ENCODE measurements at places on chromosomes 7 and 10.

- no peak for DNase-seq
Observed at GRCh38 chr7:132319481-132319880, 256.8 kb downstream of the PLXNA4 start.

DNA sequence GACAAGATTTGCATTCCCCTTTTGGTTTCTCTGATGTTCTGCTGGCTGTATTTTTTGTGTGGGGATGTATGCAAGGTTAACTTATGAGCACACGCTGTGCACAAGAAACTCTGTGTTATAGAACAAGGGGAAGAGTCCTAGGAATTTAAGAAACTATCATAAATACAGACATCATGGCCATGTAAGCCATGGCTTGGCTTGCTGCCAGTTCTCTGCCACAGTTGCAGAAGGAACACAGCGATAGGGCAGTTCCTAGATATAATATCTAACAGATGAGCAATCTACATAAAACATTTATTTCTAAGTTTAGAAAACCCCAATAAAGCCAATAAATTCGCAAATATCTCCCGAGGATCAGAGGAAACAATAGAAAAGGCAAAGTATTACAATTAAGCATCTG is 153.3 kb downstream of the LRRTM3 start:
- no peak for DNase-seq

DNA sequence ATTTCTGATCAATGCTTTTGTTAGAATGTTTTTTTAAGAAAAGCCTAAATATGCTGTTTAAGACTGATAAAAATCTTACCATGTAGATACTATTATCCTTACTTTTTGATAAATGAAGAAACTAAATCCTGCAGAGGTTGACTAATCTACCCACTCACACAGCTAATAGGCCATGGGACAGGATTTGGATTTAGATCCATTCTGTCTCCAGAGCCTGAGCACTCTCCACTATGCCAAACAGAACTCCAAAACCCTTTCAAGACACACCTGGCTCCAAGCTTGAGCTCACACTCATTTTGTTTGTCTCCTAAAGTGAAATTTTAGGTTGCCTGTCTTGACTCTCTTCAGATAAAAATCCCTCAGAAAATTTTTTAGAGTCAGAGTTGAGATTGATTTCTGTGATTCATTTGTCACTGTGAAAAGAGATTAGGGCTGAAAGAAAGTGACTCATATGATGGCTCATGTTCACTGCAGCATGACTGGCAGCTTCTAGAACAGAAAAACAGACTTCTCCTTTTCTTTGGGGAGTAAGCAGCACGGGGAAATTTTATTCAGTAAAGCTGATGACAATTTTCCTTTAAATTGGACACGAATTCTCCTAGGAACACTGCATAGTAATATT is 132.3 kb upstream of the POT1 start:
- no peak for DNase-seq

- no peak for DNase-seq
Observed at GRCh38 chr7:80916770-80917741, 1.8 kb downstream of the SEMA3C start.

- DNase-seq = no peak
Observed at GRCh38 chr7:28304290-28304689, 108.0 kb upstream of the CREB5 start.

GRCh38 chr10:97633921-97634320 is 621 bp upstream of the MORN4 start:
- no peak for DNase-seq

- no peak for DNase-seq
Observed at GRCh38 chr7:118855290-118855689, 630.8 kb downstream of the ANKRD7 start.

GRCh38 chr10:109740436-109740835 is 182.9 kb downstream of the XPNPEP1 start:
- no peak for DNase-seq

- DNase-seq = no peak
Observed at GRCh38 chr10:4384245-4384644, 441.8 kb upstream of the AKR1E2 start.

- DNase-seq = no peak
Observed at GRCh38 chr10:124043310-124044142, 49.9 kb downstream of the CHST15 start.

DNA sequence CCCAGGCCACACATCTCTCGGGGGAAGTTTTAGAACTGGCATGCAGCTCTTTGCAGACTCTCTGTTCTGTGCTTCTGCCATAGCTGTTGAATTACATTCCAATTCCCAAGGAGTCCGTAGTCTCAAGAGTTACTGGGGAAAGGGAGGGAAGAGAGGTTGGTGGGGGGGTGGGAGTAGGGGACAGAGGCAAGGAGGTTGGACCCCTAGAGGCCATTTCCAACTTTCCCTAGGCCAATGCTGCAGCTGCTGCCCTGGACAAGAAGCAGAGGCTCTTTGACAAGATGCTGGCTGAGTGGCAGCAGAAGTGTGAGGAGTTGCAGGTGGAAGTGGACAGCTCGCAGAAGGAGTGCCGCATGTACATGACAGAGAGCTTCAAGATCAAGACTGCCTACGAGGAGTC is 23.8 kb downstream of the MYH16 start:
- no peak for DNase-seq
